Lower leg skin (tissue), 4 donors: ENCODE measurements at places on chromosomes 5 and 9.

- DNase-seq, result no peak
Observed at GRCh38 chr5:112625689-112626438, 111.8 kb upstream of the APC start.

DNA sequence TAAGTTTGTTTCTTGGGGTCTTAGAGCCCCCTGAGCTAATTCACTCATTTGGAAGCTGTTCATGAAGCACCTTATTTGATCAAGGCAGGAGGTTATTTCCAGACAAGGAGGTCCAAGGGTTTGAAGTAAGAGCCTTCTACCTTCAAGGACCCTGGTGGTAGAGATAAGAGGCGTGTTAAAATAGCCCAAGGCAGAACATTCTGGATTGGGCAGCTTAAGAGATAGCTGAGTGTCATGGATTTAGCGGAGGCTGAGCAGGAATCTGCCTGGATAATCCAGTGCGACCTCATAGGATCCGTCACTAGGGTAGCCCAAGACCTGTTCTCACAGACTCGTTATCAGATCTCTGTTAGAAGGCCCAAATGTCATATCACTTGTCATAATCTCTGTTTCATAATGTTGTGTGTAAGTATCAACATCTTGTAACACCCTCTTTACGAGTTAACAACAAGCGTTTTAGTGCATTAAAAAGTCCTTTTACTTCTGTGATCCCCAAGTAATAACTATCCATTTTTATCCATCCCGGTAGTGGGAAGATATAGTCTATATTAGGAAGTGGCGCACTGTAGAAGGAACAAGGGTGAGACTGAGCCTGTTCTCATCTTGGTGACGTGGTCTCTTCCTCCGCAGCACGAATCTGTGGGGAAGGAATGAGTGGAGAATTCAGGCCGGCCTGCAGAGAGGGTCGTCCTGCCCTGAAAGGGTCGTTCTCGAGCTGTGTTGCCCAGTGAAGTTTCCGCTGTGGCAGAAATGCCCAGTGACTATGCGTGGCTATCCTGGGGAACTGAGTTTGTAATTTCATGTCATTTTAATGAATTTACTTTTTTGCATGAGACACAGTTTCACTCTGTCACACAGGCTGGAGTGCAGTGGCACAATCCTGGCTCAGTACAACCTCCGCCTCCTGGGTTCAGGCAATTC, 28.8 kb downstream of the SLC25A25 start:
- DNase-seq, result no peak

DNA sequence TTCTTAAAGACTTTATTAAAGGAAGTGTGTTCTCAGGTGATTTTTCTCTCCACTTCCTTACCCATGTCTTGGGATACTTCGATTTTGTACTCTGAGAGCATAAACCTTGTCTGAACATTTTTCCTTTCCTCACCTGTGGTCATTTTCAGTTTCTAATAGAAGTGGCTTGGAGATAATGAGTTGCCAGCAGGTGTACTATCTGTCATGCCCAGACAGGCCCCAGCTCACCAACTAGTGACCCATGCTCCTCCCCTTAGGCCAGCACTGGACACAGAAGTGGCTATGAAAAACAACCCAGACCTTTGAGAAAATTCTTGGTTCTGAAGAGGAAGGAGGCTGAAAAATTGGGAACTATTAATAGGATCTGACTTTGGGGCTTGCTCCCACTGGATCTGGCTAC, 49.2 kb upstream of the SMIM32 start:
- no peak for DNase-seq

GRCh38 chr9:125524583-125525355, 182.2 kb downstream of the MAPKAP1 start:
- no peak for DNase-seq

DNA sequence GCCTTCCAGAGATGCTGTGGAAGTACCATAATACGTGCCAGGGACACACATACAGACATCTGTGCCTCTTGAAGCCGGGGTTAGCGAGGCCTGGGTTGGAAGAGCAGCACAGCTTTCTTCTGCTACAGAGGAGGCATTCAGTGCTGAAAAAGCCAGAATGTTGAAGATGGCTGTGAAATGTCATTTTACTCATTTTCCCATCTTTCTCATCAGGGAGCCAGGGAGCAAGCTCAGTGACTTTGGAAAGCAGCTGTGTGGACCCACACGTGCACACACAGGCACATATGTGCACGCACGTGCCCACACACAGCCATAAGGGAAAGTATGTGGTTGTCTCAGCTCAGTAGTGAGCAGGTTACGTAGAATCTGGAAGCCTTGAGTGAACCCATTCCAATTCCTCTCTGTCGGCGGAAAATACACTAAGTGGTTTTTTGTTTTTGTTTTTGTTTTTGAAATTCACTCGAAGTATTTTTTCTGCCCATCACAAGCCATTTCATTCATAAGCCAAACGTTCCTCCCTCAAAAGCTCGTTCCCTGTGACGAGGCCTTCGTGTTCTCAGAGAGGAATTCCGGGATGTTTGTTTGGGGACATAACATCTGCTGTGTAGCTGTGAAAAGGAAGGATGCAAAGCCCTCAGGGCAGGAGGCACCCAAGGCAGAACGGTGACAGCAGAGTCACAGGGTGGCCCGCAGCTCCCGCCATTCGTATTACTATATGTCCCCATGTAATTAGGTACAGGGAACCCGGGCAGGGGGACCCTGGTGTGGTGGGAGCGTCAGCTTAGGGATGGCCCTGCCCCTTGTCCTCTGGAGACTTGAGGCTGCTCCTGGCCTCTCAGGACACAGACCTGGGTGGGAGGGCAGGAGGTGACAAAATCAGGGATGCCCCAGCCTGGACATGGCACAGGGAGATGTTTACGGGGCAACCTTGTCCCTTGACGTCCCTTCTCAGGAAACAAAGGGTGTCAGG, 29.0 kb upstream of the ANKRD33B start:
- DNase-seq, result no peak

DNA sequence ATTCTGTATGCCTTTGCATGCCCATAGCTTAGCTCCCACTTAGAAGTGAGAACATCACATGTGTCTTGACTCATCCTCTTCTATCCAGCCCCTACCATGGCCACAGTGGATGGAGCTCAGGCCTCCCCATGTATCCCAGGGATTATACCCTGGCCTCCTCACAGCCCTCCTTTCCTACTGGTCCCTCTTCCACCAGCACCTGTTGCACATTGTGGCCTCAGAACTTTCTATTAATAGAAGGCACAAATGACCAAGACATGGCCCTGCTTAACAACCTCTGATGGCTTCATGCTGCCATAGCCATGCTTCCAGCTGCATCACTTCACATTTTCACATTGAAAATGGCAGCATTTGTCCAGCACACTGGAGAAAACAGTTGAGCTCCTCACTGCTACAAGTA, 315.4 kb downstream of the CDK5RAP2 start:
- DNase-seq, result no peak

- peak; percentile 61 for DNase-seq
Observed at GRCh38 chr5:38556599-38557307, at the start of gene LIFR. LIFR (minus strand) TSS chr5:38556646; CDS start chr5:38530647, 25,999 bp downstream.

DNA sequence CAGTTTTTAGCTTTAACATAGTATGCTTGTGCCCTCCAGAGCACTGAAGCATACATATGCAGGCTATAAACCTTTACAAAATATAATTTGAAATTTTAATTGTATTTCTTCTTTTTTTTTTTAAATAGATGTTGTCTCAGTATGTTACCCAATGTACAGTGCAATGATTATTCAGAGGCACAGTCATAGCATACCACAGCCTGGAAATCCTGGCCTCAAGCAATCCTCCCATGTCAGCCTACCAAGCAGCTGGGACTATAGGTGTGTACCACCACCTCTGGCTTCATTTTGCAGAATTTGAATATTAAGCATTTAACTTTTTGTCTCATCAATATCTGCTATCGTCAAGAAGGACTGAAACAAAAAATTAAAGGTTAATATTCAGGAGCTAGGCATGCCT, 16.9 kb upstream of the ZNF782 start:
- DNase-seq, result no peak

- no peak for DNase-seq
Observed at GRCh38 chr9:98709968-98710965, 1.5 kb upstream of the GABBR2 start.

- DNase-seq, result no peak
Observed at GRCh38 chr5:167332309-167332708, 959.1 kb upstream of the WWC1 start.

- no peak for DNase-seq
Observed at GRCh38 chr5:35799753-35800152, 56.9 kb upstream of the IL7R start.

- no peak for DNase-seq
Observed at GRCh38 chr9:129511285-129511900, 109.5 kb downstream of the C9orf50 start.

DNA sequence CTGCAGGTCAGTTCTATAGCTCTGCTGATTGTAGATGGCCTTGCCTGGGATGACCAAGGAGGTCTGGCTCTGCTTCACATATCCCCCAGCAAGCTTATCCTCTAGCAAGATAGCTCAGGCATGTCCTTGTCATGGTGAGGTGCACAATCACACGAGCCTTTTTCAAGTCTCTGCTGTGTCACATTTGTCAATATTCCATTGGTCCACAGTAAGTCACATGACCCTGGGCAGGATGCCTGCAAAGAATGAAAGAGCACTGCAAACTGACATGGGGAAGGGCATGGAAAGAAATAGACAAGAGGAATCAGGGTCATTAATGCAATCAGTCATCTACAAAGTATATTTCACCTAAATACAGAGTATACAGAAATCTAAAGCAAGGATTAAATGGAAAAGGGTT, 142.0 kb downstream of the RORB start:
- no peak for DNase-seq

DNA sequence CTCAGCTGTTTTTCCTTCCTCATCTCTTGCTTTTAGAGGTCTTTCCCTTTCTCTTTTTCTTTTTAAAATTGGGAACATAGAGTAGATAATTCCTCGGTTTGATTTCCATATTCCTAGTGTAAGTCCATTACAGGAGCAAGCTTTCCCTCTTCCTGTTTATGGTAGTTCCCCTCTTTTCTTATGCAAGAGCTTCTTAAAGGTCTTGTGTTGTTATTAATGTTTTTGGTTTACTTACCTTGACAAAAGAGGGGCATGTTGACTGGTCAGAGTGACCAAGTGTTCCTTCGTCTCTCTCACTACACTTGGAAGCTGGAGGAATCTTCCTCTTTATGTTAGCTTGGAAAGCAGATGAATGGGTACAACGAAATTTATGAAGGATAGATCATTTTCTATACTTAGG, 8.3 kb downstream of the ATG10 start:
- no peak for DNase-seq

DNA sequence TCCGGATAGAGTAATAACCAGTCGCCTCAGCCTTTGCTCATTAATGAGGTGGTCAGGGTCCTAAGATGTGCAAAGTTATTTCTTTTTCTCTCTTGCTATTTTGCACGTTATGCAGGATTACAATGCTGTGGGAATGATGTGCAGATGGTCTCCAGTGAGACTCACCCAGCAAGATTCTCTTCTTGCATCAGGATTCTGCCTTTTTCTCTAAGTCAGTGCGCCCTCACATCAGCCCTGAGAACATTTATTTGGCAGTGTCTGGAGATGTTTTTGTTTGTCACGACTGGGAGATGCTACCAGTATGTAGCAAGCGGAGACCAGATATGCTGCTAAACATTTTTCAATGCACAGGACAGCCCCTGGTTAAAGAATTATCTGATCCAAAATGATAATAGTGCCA, 280.3 kb upstream of the WWC1 start:
- DNase-seq, result no peak

GRCh38 chr5:98635656-98636055, 137.8 kb upstream of the RGMB start:
- no peak for DNase-seq

GRCh38 chr5:43315263-43315662, 2.1 kb upstream of the HMGCS1 start:
- no peak for DNase-seq

GRCh38 chr5:129199308-129199707, 104.8 kb downstream of the ISOC1 start:
- DNase-seq, result no peak

DNA sequence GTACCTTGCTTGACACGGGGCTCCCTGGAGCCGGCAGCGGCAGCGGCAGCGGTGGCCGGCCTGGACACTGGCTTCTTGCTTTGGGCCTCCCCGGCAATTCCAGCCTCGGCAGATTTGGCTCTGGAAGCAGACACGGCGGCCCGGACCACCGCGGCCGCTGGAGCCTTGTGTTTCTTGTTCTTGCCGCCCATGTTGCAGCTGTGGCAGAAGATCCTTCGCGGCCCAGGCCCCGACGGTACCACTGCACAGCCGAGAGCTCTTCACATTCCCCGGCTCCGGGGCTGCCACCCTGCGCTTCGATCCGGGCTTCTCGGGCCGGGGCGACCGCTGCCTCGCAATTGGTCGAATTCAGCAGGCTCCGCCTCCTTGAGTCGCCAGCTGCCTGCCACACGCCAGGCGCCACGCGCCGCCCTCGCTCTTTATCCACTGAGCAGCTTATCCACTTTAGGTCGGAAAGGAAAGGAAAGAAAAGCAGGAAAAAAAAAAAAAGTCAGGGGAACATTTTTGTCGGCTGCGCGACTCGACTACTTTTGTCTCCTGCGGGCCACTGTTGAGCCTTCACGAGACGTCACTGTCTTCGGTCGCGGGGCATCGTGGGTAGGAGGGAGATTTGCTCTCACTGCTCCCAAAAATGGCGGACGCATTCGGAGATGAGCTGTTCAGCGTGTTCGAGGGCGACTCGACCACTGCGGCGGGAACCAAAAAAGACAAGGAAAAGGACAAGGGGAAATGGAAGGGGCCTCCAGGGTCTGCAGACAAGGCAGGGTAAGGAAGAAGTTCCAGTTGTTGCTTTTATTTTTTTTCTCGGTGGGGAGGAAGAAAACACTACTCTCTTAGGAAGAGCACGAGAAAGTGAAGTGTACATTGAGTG, at the start of the genes DHX29 and MTREX:
Gene DHX29 (minus strand): TSS at position 312 of the 871 bp plus-strand sequence. CDS start 121 bp downstream, at position 191.
Gene MTREX (plus strand): TSS at position 607 of the 871 bp plus-strand sequence. CDS start 25 bp downstream, at position 632.
- peak; percentile 98 for DNase-seq

DNA sequence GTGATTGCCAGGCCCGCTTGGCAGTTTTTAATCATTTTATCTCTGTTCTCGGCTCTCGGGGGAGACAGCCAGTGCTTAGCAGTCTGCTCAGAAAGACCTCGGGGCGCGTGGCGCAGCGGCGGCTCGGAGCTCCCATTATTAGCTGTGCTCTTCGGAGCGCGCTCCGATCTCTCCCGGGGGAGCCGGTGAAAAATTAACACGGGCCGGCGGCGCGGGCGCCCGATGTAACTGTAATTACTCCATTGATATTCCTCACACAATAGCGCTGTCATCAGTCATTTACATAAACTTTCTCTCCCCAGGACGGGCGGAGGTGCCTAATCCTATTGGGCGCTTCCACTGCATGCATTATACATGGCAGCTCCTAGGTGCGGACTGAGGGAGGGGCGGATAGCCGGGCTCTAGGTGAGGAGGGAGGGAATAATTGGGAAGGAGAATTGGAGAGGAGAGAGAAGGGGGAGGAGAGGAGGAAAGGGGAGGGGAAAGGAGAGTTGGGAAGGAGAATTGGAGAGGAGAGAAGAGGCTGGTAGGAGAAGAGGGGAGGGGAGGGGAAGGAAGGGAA, 24.9 kb downstream of the LMX1B start:
- no peak for DNase-seq
